ENCODE measurements at places on chromosomes 11 and 22.
A peak's percentile ranks its signal among the peaks of the same experiment; 100 is the strongest.

DNA sequence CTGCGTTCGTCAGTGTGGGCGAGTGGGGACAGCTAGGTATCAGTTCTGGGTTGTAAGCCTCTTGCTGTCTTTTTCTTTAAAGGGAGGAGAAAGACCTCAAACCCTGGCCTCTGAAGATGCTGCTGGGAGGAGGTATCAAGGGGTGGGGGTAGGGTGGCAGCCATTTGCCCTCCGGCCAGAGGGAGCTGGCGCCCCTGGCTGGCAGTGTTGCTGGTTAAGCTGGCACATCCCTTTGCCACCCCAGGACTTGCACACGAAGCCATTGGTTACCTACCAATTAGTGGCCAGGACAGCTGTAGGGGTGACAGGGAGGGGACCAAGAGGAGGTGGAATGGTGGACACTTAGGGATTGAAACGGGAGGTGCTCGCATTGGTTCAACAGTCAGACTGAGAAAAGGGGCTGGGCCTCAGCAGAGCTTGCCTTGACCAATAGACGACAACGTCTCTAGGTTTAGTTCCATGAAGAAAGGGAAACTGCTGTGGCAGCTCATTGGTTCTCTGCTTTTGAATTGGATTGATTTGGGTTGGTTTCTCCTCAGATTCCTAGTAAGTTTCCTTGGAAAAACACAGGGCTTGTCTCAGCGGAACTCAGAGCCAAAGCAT, 77.9 kb downstream of the ST3GAL4 start:
- no peak for DNase-seq

DNA sequence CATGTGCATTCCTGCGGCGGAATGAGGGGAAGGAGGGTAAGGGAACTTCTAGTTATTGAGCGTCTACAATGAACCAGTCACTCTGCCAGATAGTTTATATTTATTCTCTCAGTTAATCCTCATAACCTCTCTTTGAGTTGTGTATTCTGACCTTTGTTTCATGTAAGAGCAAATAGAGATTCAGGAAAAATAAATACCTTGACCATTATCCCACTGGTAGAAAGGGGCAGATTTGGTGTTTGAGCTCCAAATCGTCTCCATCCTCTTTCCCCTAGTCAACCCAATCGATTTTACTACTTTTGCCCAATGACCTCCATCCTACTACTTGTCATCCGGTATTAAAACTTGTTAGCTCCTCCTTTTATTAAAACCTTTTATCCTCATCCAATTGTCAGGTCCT, 157.1 kb upstream of the SESN3 start:
- DNase-seq, result no peak

DNA sequence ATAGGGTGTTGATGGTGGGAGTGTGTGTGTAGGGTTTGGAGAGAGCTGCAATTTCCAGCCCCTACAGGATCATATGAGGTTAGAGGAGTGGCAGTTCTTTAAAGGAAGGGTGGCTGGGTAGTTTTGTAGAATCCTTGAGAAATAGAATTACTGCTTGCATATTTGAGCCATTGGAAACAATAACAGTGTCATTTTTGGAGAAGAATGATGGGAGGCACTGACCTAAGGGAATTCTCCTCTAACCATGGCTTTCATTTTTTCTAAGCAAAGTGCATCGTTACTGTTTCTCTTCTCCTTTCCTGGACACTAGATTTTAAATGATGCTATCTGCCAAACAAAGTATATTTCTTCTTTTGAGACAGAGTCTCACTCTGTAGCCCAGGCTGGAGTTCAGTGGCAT, 66.9 kb upstream of the RRM1 start:
- no peak for DNase-seq

DNA sequence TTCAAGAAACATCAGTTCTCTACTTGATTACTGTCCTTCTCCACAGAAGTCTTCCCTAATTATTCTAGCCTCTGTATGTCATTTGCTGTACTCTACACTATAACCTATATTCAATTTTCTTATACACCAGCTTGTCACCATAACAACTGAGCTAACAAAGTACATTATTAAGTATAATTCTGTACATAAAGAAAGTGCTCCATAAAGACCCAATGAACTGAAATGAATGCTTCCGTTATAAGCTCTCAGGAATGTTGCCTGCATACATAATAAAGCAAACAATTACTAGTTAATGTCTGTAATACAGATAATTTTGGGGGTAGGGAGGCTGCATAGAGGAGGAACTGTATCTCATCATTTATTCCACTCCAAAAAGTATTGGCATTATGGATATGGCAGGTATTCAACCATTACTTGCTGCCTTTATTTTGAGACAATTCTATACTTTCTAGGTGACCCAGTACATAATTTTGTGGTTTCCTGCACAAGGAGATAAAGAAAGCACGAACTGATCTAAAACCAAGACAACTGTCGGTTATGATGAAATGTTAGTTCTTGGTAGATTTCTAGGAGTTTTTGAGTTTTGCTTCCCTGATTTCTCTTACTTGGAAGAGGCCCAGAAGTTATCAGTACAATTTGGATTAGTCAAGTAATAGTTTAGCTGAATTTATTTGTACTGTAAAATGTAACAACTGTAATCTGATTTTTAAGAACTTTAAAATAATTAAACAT, 202.5 kb downstream of the SBF2 start:
- DNase-seq, result no peak

- DNase-seq, result no peak
Measured at GRCh38 chr11:118623269-118623655, 15.8 kb downstream of the PHLDB1 start.

- DNase-seq, result no peak
Measured at GRCh38 chr22:30186041-30186440, 60.5 kb downstream of the LIF start.

GRCh38 chr11:47994417-47994816, 14.1 kb downstream of the PTPRJ start:
- no peak for DNase-seq

DNA sequence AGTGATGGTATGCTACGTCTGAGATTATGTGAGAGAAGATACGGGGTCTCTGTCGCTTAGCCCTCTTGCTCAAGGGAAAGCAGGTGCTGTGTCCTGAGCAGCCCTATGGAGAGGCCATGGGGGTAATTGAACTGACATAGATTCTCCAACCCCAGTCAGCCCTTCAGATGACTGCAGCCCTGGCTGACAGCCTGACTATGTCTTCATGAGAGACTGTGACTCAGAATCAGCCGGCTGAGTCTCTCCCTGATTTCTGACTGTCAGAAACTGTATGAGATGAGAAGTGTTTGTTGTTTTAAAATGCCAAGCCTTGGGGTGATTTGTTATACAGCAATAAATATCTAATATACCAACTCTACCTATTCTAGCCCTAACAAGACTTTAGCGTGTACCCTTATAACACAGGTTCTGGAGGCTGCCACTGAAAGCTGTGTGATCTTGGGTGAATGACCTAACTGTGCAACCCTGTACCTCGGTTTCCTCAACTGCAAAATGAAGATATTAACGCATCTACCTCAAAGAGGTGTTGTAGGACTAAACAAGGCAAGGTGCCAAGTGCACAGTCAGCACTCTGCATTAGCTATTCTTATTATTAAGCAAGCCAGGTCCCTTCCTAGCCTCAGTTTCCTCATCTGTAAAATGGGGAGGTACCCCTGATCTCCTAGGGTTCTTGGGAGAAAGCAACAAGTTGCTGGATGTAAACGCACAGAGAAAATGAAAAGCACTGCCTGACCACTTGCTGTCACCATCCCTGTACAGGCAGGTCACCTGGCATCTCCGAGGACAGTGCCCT, 24.9 kb downstream of the SLC43A1 start:
- DNase-seq, result no peak

GRCh38 chr11:107567739-107568335, 2.3 kb upstream of the ALKBH8 start:
- DNase-seq, result no peak

GRCh38 chr11:79244798-79245197, 196.0 kb downstream of the TENM4 start:
- no peak for DNase-seq

- no peak for DNase-seq
Measured at GRCh38 chr11:124193221-124194010, 10.3 kb downstream of the OR10D3 start.

DNA sequence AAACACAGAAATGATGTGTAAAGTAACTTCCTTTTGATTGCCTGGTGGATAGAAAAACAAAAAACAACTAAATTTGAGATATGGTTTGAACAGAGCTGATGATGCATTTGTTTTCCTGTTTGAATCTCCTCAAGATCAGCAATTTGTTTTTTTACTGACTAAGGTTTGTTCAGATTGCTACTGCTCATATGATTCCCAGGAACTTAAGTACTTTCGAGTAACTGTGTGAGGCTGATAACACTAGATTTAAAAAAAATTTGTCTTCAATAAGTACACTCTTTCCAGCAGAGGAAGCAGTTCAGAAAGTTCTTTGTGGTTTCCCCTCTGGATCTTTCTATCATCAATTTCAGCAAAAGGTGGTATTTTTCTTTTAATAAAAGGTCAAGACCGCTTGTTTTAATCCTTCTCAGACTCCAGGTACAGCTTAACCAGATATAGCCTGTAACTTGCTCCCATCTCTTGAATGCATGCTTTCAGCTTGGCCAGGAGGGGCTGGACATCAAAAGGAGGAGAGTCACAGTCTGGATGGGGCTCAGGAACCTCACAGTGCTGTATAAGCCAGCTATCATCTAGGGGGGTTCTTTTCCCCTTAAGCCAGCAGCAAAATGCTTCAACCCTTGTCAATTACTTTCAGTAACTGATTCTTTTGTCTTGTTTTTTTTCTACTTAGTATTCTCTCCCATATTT, 12.3 kb upstream of the MS4A6E start:
- no peak for DNase-seq

DNA sequence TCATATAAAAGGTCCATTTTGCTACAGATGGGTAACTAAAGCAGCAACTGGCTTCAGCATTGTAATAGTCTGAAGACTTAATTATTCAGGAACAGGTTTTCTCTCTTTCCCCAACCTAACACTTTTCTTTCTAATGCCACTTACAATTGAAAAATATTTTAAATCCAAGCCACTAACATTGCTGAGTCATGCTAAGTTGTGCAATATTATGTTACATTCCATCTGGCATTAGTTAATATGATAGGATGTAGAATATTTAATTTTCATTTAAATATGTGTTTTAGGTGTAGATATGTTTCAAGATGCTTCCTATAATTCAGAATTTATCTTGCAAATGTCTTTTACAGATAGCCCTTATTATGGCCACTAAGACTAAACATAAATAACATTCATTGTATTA, 98.6 kb downstream of the KIF18A start:
- no peak for DNase-seq

- DNase-seq, result peak; percentile 37
Measured at GRCh38 chr22:37896181-37896592, 9.9 kb upstream of the MICALL1 start.

DNA sequence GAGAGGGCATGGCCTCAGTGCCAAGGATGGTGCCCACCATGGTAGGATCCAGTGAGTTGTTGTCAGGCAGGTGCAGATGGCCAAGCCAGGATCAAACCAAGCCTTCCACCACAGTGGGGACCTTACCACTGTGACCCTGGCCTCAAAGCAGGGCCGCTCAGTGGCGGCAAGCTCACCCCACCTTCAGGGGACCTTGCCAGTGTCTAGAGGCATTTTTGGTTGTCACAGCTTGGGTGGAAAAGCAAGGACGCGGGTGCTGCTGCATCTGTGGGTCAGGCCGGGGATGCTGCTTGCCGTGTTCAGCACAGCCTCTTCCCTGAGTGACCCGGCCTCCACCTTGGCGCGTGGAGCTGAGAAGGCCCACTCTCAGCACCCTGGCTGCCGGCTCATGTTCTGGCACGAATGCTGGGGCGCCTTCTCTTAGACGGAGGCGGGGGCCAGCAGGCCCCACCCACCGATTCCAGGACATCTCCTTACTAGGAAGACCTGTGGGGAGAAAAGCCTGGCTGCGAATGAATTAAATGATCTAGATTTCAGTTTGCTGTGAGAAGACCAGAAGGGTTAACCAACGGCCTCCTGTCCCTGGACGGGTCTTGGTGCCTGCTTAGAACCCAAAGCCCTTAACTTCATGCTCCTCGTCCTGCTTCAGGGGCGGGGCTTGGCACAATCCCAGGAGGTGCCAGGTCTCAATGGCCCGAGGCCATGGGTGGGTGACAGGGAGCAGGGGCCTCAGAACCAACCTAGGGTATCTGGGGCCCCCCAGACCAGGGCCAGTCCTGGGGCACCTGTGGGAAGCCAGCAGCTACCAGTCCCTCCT, 18.9 kb downstream of the TRMU start:
- DNase-seq, result no peak

DNA sequence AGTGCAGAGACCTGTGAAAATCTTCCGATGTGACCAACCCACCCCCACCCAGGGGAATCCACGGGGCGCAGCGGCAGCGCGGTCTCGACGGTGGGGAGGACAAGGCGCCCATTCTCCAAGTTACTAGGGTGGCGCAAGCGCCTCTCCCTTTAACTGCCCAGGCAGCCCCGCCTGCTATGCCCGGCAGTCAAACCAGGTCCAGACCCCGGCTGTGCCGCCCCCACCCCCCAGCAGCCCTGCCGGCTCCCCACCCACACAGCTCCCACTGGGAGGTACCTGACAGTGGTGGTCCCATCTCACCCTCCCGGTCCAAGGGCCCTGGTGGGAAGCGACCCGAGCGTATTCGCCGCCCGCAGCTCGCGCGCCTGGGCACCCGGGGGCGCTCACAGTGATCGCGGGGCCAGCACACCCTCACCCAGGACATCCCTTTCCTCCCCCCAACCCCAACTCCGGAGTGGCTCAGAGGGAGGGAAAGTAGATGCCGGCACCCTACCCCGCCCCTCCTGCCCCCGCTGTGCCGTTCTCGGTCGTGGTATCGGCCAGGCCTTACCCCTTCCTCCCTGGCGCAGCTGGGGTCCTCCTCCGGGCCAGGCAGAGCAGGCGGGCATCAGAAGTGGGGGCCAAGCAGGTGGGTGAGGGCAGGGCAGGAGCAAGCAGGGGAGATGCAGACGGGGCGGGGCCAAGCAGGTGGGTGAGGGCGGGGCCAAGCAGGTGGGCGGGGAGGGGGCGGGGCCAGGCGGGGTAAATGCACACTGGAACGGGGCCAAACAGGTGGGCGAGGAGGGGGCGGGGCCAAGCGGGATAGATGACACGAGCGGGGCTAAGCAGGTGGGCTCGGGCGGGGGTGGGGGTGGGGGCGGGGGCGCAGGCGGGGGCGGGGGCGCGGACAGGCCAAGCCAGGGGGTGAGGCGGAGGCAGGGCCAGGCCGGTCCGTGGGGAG, at the start of gene TRPM5:
Gene TRPM5 (minus strand): TSS at position 634 of the 940 bp plus-strand sequence. CDS start 21,478 bp downstream, outside the sequence.
- DNase-seq, result peak; percentile 83

- no peak for DNase-seq
Measured at GRCh38 chr11:11993839-11994238, 14.6 kb downstream of the DKK3 start.

GRCh38 chr22:33467620-33468095, 409.5 kb upstream of the SYN3 start:
- DNase-seq, result no peak

DNA sequence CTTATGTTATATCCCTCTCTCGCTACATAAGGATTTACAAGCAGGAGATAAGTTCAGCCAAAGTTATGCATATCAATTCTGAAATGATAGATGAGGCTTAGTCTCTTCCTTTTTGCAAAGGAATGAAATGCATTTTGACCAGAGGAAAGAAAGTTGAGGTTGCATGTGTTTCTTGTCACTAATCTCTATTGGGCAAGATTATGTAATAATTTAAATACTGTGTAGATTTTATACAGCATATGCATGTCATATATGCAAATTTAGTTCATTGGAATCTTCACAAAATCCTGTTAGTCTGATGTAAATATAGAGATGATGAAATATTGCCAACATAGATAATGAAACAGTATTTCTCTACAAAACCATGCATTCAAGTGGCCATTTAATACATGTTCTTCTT, 858.7 kb upstream of the RAG2 start:
- no peak for DNase-seq

Data from natural killer cell (primary cell).